ENCODE measurements at places on chromosomes 4 and X. TPM values are rescaled to one million over a fixed set of nuclear protein-coding genes. Genes with fewer than 3 reads are reported as not detected.

TEX11 gene
- 0.03 TPM for total RNA-seq

MEPE gene
- total RNA-seq: not detected

- DNase-seq: no peak
Observed at GRCh38 chr4:174999407-174999806, 81.2 kb downstream of the ADAM29 start.

FAM9C gene
- total RNA-seq: not detected

- no peak for DNase-seq
Observed at GRCh38 chrX:9557521-9557920, 92.7 kb downstream of the TBL1X start.

- peak; percentile 28 for DNase-seq
Observed at GRCh38 chr4:7467471-7467870, 32.7 kb upstream of the PSAPL1 start.

Measured in neural progenitor cell (in vitro differentiated cells).